NCI-H524 treated with DMSO at 0.1 percent for 48 hours (cell line): ENCODE measurements at places on chromosomes 2 and 18.
A peak's percentile ranks its signal among the peaks of the same experiment; 100 is the strongest.

DNA sequence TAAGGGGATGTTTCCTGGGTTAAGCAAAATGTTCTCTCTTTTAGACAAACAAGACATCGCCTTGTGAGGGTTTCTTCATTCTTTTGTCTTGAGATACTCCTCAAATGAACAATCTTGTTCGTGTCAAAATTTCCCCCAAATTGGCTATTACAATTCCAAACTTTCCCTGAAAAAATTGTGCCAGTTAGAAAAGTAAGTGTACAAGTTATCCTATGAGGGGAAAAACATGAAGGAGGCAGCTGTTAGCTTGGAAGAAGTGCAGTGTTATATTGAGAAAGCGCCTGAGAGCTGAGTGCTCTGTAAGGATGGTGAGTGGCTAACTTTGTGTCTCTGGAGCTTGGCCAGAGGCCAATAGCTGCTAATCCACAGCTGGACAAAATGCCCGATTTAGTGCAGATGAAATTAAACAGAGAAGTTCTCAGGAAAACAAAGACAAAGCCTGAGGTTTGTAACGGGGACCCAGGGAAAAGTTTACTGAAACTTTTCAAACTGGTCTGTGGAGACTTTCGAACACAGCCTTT is 14.1 kb upstream of the PLEKHH2 start:
- DNase-seq: peak; percentile 41

- DNase-seq: no peak
These were observed 36.9 kb downstream of the EHD3 start for GRCh38 chr2:31270822-31271231.

GRCh38 chr2:216033403-216033802 is 20.1 kb upstream of the MREG start:
- no peak for DNase-seq

- no peak for DNase-seq
These were observed 76.8 kb downstream of the DYSF start for GRCh38 chr2:71530211-71530610.

DNA sequence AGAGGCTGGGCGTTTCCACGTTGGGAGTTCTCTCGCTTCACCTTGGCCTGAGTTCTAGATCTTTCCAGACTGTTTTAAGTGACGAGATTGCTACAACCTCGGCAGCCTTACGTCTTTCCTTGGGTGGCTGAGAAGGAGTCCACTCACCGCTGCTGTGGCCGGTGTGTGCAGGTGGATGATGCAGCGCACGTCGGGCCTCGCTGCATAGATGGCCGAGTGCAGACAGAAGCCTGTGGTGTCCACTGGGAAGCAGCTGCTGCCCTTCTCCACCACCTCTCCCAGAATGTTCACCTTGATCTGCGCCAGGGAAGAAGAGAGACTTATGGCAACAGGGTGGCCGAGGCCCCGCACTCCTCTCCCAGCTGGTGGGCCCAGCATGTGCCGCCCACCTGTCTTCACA is 75.7 kb downstream of the ADD2 start:
- no peak for DNase-seq

- DNase-seq: no peak
These were observed 49.2 kb upstream of the CDC42EP3 start for GRCh38 chr2:37720533-37721200.

- DNase-seq: no peak
These were observed 9.3 kb downstream of the HADHA start for GRCh38 chr2:26235089-26235488.

- DNase-seq: no peak
These were observed 1242.0 kb upstream of the ACVR2A start for GRCh38 chr2:146602856-146603255.

DNA sequence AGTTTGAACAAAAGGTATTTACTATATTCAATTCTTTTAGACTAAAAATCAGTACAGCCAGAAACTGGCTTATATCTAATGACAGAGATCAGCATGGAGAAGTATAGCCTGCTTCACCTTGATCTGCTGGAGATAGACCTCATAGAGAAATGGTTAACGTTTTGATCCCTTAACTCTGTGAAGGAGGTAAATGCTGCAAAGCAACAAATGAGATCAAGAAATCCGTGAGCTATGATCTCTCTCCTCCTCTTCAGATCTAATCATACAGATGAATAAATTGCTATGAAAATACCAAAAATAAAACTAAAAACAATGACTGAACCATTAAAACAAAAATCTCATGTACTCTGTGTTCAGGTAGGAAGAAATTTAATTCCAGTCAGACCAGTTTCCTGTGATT is 42.8 kb downstream of the KLHL14 start:
- no peak for DNase-seq

DNA sequence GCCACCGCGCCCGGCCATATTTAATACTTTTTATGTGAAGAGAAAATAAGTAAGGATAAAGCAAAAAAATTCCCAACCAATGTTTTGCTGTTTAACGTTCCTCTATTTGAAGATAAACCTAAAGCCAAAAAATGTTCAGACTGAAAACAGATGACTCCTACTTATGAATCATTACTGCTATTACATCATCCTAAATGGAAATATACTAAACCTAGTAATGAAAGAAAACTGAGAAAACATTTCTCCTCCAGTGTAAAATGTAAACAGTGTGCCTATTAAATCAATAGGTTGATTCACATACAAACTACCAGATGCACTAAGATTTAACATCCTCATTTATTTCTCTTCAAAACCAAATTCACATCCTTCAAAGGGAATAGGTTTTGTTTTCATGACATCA is 43.5 kb downstream of the CWC22 start:
- DNase-seq: no peak

DNA sequence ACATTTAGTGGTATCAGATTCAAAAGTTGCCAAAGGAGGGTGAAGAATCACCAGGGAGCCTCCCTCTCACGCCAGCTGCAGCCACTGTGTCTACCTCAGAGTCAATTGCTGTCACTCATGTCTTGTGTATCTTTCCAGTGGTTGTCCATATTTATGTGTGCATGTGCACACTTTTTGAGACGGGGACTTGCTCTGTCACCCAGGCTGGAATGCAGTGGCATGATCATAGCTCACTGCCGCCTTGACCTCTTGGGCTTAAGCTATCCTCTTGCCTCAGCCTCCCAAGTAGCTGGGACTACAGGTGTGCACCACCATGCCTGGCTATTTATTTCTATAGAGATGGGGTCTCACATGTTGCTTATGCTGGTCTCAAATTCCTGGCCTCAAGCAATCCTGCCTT is 4.0 kb downstream of the MOCOS start:
- DNase-seq: no peak

- no peak for DNase-seq
These were observed 467.3 kb upstream of the MYT1L start for GRCh38 chr2:2798337-2798736.

DNA sequence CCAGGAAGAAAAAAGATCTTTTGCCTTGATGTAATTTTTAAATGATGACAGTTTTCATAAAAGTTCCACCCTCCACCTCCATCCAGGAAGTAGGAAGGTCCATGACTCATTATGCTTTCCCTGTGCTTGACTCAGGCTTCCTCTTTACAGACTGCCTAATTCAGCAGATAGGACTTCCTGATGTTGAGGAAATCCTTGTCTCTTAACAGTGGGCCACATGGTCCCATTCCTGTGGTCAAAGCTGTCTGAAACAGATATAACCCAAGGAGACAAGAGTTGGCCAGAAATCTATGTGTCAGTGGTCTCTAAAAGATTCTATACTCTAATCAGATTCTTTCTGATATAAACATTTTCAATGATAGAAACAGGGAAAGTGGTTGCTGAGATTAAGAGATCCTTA is 119.1 kb downstream of the BAZ2B start:
- DNase-seq: no peak

- no peak for DNase-seq
These were observed 49.5 kb downstream of the PLEKHB2 start for GRCh38 chr2:131154647-131155046.
